Ascending aorta (tissue), 2 donors: ENCODE measurements at places on chromosomes 7 and 10. TPM values are rescaled to one million over a fixed set of nuclear protein-coding genes. Genes with fewer than 3 reads are reported as not detected.
A peak's percentile ranks its signal among the peaks of the same experiment; 100 is the strongest.

ITGB8 gene
- 7.9 TPM for total RNA-seq

ELN gene
- total RNA-seq: 395 TPM

STEAP1B gene
- not detected for total RNA-seq

NACAD gene
- total RNA-seq: 7.1 TPM

SPDYE5 gene
- not detected for total RNA-seq

MUC3A gene
- not detected for total RNA-seq

GPR85 gene
- total RNA-seq: not detected

VPS26A gene
- total RNA-seq: 26.0 TPM

- H3K4me1 ChIP-seq: no peaks in the 10 kb centered on the region
- no peaks in the 10 kb centered on the region for H3K36me3 ChIP-seq
- no peak for DNase-seq
- H3K27ac ChIP-seq: no peak overlapping the region
- no peak overlapping the region for H3K4me3 ChIP-seq
- H3K27me3 ChIP-seq: no peaks in the 10 kb centered on the region
Measured at GRCh38 chr7:153902862-153903261, 149.3 kb upstream of the DPP6 start.

DNA sequence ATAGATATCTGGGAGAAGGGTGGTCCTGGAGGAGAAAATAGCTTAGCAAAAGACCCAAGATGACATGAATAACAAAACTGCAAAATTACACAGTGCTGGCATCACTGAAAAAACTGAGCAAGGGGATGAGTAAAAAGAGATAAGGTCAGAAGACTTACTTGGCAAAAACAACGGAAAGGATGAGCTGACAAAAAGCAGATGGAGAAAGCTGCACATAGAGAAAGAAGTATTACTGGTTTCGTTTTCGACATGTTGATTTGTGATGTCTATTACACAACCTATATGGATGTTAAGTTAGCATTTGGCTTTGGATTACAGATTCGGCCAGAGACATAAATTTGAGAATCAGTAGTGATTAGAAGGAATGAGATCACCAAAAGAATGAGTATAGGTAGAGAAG lies 132.1 kb downstream of the MACC1 start:
- H3K4me1 ChIP-seq: no peaks in the 10 kb centered on the region
- no peak overlapping the region for H3K4me3 ChIP-seq
- no peaks in the 10 kb centered on the region for H3K36me3 ChIP-seq
- no peak for DNase-seq

GRCh38 chr7:99255463-99255862 lies 17.2 kb upstream of the MYH16 start:
- H3K27ac ChIP-seq: no peak overlapping the region
- no peaks in the 10 kb centered on the region for H3K27me3 ChIP-seq
- no peak overlapping the region for H3K4me3 ChIP-seq
- no peaks in the 10 kb centered on the region for H3K36me3 ChIP-seq
- DNase-seq: no peak
- H3K4me1 ChIP-seq: peaks cover 2% of the 10 kb centered on the region

- H3K4me1 ChIP-seq: no peaks in the 10 kb centered on the region
- H3K27ac ChIP-seq: peak overlapping the region; percentile 41
- DNase-seq: no peak
- no peaks in the 10 kb centered on the region for H3K27me3 ChIP-seq
- H3K36me3 ChIP-seq: no peaks in the 10 kb centered on the region
Measured at GRCh38 chr7:40531956-40532355, 397.2 kb downstream of the SUGCT start.

- no peak overlapping the region for H3K4me3 ChIP-seq
- DNase-seq: no peak
- H3K4me1 ChIP-seq: peaks cover 5% of the 10 kb centered on the region
- H3K36me3 ChIP-seq: peaks cover 64% of the 10 kb centered on the region
- H3K27ac ChIP-seq: no peak overlapping the region
- no peaks in the 10 kb centered on the region for H3K27me3 ChIP-seq
Measured at GRCh38 chr7:107981466-107981865, 21.5 kb downstream of the LAMB1 start.

GRCh38 chr10:124704428-124705380 lies 39.5 kb downstream of the FAM53B start:
- peaks cover 50% of the 10 kb centered on the region for H3K4me1 ChIP-seq
- H3K4me3 ChIP-seq: no peak overlapping the region
- no peak for DNase-seq
- H3K27ac ChIP-seq: no peak overlapping the region
- no peaks in the 10 kb centered on the region for H3K27me3 ChIP-seq

- H3K27me3 ChIP-seq: no peaks in the 10 kb centered on the region
- H3K4me3 ChIP-seq: no peak overlapping the region
- no peak overlapping the region for H3K27ac ChIP-seq
- no peaks in the 10 kb centered on the region for H3K36me3 ChIP-seq
- H3K4me1 ChIP-seq: no peaks in the 10 kb centered on the region
- no peak for DNase-seq
Measured at GRCh38 chr10:23330948-23331347, 13.6 kb downstream of the C10orf67 start.

DNA sequence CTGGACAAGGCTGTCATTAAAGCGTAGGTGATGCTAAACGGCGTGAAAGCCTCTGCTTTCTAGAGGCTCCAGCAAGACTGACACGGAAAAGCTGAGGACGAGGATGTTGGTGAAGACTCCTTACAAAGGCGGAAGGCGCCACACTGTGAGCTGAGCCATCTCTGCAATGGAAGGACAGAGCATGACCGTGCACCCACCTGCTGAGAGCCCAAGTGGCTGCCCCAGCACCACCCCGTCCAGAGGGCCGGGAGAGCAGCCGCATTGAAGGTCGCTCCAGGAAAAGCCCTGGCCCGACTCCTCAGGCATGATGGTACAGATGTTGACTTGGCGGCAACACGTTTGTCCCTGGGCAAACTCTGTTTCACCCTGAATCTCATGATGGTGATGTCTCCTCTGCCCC lies 492.7 kb downstream of the DNAJB6 start:
- H3K27me3 ChIP-seq: no peaks in the 10 kb centered on the region
- H3K36me3 ChIP-seq: no peaks in the 10 kb centered on the region
- H3K4me1 ChIP-seq: no peaks in the 10 kb centered on the region
- H3K27ac ChIP-seq: no peak overlapping the region

DNA sequence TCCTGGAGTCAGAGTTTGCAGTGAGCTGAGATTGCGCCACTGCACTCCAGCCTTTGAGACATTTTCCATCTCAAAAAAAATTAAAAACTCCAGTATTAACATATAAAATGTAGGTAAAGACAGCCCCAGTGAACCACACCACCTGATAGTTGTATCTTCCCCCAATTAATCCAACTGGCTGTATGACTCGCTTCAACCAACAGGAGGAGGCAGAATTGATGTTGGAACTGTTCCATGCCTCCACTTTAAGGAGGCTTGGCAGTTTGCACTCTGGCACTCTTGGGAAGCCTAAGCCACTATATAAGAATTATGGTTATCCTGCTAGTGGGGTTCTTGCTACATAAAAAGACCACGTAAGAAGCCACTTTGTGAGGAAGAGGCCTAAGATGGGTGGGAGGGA lies 72.7 kb downstream of the STK17A start:
- no peaks in the 10 kb centered on the region for H3K27me3 ChIP-seq
- H3K4me1 ChIP-seq: peaks cover 10% of the 10 kb centered on the region
- DNase-seq: no peak
- H3K27ac ChIP-seq: no peak overlapping the region
- H3K4me3 ChIP-seq: no peak overlapping the region
